Type B pancreatic cell (in vitro differentiated cells): ENCODE measurements at places on chromosomes 4 and X. TPM values are rescaled to one million over a fixed set of nuclear protein-coding genes. Genes with fewer than 3 reads are reported as not detected.

Gene ARAP2
- 10.8 and 20.0 TPM in 2 replicates for total RNA-seq

Gene ARR3
- total RNA-seq = not detected in 2 replicates

Gene PABPC5
- total RNA-seq = 3.1 and 9.6 TPM in 2 replicates

Gene TLR10
- total RNA-seq = 0.22 and 0.81 TPM in 2 replicates

Gene TMPRSS11F
- 0.31 and 0.69 TPM in 2 replicates for total RNA-seq

Gene MTTP
- 16.0 and 54.4 TPM in 2 replicates for total RNA-seq

Gene CXorf49
- not detected in 2 replicates for total RNA-seq

Gene MTM1
- total RNA-seq = 9.8 and 11.9 TPM in 2 replicates

DNA sequence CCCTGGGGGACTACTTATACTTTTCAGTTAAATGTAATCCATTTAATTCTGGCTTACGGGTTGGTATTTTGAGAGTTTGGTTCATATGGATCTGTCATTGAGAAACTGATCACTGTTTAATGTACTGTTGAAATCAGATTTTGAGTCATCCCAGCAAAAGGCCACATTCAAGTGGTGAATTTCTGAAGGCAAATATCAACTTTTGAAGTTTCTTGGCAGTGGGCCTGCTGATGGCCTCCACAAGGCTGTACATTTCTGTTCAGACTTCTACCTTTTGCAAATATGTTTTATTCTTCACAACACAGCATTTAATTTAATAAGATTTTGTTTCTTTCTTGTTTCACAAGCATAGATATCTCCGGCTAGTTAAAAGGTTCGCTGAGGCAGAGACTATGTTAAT, 138.7 kb downstream of the PDGFC start:
- DNase-seq = no peak

- no peak for DNase-seq
These were observed 32.4 kb downstream of the CASP3 start for GRCh38 chr4:184616633-184617551.

DNA sequence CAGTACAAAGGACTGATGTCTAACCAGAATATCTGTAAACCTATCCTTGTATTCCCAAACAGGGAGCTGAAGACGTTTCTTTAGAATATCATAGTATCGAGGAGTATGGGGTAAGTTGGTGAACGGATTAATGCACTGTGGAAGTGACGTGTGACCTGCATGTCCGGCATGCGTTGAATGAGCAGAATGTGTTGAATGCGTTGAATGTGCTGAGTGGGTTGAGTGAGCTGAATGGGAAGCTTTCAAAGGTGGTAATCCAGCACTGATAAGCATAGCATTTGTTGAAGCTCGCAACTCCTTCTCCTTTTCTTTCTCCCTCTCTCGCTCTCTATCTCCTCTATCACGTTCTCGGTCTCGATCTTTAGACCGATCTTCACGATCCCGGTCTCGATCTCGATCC, 8.1 kb downstream of the DHX15 start:
- DNase-seq = no peak

DNA sequence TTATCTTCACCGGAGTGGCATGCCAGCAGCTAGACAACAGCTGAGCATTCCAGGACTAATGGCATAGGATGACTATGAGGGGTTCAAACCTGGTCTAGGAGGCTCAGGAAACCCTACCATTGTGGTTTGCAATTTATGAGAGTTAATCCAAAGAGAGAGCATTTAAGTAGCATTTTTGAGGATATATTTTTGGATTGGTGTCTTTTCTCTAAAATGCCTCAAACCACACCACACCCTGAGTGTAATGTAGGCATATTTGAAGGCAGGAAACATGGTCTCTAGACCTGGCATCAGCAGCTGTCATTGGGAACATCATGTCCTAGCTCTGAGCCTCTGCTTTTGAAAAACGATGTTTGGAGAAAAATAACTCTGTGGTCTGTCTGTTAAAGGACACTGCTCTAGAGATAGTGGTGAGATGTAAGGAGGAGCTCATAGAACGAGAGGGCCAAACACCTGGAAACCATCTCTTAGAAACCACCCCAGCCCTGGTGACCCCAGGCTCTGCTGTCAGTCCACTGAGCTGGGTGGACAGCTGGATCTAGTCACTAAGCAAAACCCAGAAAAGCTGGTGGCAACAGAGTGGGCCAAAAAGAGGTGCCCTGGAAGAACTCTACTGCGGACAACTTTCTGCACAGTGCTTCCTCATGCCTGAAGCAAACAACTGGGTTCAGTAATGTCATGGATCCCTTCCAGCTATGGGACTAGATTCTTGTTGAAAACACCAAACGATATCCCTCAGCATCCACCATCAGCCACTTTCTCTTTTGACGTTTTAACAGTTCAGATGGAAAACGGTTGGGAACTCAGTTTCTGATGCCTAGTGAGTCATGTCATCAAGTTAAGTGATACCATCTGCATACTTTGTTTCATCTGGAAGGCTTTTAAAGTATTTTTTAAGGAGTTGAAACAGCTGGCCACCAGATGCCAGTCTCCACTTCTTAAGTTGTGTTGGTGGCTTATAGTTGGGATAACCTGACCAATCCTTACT, 100.2 kb upstream of the C1QTNF7 start:
- no peak for DNase-seq

DNA sequence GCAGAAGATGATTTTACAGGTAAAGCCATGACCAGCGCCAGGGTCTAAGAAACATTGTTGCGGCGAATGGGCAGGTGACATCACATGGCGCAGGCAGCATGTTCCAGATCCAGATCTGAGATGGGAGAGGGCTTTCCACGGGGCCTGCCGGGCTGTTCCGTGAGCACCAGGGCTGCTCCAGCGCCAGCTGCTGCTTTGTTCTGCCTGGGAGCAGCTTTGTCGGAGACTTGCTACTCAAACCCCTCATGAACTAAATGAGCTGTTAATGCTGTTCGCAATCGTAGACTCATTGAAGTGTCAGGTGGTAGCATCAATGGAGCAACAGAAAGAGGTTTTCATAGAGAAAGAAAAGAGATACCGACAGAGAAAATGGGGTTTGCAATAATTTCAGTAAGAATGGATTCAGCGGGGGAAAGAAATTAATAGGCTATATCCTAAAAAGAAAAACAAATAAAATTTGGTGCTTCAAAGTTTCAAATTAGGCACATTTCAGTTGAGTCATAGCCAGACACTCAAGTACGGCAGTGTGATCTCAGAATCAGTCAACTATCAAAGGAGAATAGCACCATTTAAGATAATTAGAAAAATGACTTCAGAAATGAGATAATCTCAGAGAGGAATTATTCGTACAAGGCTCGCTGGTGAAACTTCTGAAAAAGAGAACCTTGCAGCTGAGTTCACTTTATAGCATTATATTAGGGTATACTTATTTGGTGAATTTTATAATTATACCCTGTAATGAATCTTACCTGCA, 23.9 kb downstream of the SORBS2 start:
- no peak for DNase-seq

GRCh38 chr4:124330045-124330444, 382.5 kb downstream of the ANKRD50 start:
- no peak for DNase-seq

DNA sequence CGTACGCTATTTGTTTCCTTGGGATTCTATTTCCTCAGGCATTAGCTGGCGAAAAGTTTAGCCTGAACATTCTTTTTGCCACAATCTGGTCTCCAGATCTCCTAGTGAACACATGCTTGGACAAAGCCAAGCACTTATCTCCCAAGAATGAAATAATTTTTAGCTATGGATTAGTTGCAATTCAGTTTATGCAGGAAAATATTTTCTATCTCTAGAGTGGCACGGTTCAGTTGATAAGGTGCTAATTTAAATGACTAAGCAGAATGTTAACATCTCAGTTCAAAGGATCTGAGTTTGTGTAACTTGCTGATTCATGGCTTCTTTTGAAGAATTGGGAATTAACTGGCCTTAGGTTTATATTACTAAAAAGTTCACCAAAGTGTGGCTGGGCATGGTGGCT, 58.1 kb upstream of the JADE1 start:
- no peak for DNase-seq

GRCh38 chr4:112343330-112344080, 46.3 kb downstream of the ALPK1 start:
- DNase-seq = no peak

DNA sequence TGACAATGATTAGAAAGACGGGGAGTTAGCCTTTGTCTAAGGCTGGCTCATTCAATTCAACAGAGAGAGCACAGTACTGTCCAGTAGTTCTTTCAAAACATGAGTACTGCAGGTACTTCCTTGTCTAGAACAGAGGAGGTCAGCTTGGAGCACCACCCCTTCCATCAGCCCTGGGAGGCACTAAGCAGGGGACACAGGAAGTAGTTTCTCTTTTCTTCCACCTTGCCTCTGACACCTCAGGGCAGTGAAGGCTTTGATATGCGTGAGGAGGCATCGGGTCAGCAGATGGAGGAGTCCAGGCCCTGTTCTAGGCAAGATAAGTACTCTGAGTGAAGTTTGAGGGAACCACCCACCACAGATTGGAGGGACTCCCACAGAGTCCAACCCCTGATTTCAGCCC, 33.1 kb downstream of the MAGEB10 start:
- no peak for DNase-seq

DNA sequence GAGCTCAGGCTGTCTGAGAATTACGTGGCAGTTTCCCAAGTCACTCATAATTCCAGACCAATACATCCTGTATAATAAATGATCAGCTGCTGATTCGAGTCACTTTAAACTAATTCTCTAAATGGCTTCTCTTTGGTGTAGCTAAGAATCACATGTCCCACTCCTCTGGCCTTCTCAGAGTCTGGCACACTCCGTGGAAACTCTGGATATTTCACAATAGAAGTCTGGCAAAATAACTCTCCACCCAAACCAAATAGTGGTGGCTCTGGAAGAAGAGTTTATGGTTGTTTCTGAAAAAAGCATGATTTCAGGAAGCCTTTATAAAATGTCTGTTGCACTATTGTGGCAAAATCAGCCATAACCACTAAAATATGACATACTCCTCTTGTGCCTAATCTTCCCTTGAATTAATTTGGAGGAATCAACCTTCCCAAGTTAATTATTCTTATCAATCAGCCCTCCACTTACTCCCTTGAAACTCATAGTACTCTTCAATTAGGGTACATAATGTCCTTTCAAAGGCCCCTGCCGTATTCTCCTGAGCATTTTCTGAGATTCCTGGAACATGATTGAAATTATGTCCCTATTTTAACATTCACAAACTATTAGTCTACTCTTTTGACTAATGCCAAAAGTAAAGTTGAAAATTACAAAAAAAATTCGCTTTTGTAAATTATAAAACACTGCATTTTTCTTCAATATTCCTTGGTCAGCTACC, 991.6 kb downstream of the FAT4 start:
- DNase-seq = no peak

DNA sequence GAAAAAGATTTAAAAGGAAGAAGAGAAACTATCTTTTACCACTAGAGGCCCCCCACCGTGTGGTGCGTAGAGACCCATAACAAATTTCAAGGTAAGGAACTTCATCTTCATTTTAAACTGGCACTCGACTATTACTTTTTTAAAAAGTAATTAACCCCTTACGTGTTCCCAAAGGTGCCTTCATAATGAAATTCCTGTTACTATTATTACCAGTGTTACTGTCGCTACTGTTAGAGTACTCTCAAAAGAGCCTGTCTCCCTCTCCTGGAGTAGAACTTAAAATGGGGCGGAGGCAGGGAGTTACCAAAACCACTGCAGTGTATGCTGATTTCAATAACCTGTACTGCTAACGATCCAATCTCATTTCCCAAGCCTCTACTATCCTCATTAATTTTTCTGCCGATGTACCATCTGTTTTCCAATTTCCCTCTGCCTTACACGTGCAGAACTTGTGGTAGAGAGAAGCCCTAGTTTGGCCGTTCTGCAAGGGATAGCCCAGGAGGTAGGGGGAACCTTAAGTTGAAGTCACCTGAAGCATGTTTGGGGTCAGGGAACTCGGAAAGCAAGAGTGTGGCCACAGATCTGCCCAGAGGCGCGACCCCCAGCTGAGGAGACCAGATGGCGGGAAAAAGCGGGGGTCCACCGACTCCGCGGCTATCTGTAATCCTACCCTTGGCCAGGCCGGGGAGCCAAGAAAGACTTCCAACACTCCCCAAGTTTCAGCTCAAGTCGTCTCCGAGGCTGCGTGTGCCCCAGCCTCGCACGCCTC, 720 bp upstream of the STK26 start:
- peak; percentile 71 for DNase-seq

DNA sequence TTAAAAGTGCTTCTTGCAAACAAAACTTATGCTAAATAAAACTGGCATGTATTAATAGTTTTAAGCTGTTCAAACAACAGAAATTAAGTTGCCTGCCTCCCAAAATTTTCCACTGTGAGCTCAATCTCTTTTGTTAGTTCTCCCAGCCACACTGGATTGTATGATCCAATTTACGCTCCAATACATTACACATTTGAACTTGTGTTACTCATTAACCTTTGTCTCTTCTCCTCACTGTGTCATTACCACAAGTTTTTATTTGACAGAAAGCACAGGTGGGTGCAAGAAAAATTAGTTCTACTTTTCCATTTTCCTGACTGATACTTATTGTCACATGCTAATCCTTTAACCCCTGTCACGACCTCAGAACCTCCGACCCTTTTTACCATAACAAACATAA, 55.5 kb downstream of the SHISA3 start:
- DNase-seq = no peak

DNA sequence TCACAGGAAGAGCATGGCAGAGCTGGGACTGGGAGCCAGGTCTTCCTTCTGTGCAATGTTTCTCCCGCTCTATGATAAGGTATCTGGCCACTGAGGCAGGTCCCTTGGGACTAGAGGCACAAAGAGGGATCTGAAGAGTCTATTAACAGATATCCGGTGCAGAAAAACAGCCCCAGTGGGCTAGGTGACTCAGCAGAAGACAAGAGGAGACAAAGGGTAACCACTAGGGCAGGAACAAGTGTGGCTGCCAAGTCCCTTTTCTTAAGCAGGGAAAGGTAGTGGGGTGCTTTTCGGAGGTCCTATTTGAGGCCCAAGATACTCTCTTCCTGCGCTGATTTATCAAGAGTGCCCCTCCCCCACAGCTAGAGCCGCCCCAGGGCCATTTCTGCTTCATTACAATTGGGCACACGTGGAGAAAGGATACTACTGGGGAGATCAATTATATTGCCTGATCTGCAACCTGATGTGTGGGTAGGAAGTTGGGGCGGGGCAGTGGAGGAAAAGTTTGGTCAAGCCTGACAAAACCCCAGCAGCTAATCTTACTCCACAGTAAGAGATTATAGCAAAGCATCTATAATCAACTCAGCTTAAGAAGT, at the start of gene DGAT2L6:
TSS of gene DGAT2L6 (plus strand) at position 546 of the 596 bp plus-strand sequence. CDS start 100 bp downstream, outside the sequence.
- DNase-seq = no peak
